ENCODE measurements at places on chromosomes 16 and 17.
A peak's percentile ranks its signal among the peaks of the same experiment; 100 is the strongest.

DNA sequence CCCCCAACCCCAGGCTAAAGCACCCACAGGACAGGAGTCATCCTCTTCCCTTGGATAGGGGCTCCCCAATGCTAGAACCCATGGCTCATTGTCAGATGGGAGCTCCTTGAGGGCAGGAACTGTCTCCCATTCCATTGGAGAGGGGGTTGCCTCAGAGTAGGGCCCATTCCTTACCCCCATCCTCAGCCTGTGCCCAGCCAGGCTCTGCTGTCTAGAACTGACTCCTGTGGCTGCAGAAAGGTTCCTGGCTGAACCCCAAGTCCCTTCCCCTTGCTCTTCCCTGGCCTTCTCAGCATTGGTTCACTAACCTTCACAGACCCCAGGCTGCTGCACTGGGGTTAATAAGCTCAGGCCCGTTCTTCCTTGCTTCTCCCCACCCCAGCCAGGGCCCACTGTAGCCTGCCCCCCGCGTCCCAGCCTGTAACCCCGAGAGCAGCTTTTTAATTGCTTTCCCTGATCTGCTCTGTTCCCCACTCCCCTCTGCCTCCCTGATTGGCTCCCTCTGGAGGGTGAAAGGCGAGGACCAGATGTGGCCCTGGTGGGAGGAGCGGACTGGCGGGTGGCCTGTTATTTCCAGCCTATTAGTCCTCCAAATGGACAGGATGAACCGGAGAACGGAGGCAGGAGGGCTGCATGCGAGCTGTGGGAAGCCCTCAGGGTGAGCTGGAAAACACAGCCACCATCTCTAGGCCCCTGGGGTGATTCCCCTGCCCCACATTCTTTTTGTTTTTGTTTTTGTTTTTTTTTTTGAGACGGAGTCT is 6.0 kb upstream of the GFAP start:
- no peak for DNase-seq

DNA sequence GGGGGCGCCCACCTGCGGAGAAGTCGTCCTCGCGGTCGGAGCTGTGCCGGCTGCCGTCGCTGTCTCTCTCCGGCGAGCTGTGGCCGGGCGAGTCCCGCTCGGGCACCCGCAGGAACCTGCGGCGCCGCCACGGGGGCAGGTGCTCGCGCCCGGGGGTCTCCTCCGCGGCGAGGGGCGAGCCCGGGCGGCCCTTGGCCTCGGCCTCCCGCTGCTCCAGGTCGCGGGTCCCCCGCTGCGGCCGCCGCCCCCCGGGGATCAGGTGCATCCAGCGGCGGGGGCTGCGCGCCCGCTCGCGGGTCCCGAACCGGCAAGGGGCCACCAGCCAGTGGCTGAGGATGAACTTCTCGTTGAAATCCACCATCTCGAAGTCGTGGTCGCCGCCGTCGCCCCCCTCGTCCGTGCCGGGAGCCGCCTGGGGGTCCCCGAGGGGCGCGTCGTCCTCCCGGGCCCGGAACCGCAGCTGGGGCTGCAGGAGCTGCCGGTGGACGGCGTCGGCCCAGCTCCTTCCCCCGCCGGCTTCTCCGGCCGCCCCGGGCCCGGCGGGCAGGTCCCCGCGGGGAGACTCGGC is 41.4 kb upstream of the BHLHA9 start:
- no peak for DNase-seq

- DNase-seq: no peak
Measured at GRCh38 chr17:51362811-51363585, 102.7 kb downstream of the UTP18 start.

DNA sequence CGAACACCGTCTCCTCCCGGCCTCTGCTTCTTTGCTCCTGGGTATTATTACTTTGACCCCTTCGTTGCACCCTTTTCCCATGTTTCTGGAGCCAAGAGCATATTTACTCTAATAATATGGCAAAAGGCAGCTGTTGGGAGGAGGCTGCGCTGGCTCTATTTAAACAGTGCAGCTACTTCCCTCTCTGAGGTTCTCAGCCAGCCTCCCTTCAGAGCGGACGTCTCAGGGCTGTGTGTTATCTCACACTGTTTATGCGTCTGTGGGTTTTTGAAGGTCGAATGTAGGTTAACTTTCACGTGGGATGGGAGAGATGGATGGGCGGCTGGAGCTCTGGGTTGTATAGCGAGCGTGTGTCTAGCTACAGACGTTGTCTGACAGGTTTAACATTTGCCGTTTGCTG is 45.3 kb downstream of the COX4I1 start:
- DNase-seq: no peak

- DNase-seq: no peak
Measured at GRCh38 chr16:86740906-86741799, 162.8 kb downstream of the FOXL1 start.

DNA sequence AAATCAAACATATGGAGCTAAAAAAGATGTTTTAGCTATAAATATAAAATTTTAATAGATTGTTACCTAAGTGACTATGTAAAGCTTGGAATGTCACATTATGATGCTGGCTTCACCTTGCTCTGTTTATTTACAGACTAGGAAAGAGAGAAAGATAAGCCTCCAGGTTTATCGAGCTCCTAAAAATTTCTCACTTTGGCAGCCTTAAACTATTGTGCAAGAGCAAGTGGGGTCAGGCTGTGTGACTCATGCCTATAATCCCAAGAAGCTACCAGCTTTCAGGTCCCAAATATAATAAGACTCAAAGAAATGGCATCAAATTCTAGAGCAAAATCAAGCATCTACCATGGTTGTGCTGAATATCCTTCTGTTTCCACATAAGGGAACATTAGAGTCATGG is 34.3 kb upstream of the PRSS54 start:
- no peak for DNase-seq

GRCh38 chr17:58332778-58333735 is 4.5 kb upstream of the TSPOAP1 start:
- DNase-seq: peak; percentile 71

- DNase-seq: no peak
Measured at GRCh38 chr17:71548540-71549190, 572.2 kb upstream of the SOX9 start.

DNA sequence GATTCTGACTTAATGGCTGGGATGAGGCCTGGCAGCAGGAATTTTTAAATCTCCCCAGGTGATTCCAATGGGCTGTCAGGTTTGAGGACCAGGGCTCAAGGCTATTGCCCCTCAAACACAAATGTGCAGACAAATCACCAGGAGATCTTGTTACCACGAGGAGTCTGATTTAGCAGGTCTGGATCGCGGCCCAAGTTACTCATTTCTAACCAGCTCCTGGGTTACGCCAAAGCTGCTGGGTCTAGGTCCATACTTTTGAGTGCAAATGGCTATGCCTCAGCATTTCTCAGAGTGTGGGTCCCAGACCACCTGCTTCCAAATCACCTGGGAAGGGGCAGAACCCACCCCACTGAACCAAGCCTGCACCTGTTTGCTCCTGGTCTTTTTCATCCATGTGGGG is 33.1 kb downstream of the CNGB1 start:
- DNase-seq: no peak

DNA sequence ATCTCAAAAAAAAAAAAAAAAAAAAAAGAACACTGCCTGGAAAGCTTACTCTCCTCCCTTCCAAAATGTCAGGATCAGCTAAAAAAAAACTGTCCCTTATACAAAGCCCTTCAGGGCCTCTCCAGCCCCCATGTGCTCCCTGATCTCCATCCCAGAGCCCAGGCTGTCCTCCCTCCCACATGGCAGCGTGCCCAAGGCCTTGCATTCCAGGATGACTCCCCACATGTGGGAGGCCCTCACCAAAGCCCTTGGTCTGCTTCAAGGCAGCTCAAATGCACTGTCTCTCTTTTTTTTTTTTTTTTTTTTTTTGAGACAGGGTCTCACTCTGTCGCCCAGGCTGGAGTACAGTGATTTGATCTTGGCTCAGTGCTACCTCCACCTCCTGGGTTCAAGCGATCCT is 2.3 kb downstream of the FDXR start:
- no peak for DNase-seq

GRCh38 chr17:29138184-29138955 is 41.8 kb downstream of the MYO18A start:
- DNase-seq: no peak

DNA sequence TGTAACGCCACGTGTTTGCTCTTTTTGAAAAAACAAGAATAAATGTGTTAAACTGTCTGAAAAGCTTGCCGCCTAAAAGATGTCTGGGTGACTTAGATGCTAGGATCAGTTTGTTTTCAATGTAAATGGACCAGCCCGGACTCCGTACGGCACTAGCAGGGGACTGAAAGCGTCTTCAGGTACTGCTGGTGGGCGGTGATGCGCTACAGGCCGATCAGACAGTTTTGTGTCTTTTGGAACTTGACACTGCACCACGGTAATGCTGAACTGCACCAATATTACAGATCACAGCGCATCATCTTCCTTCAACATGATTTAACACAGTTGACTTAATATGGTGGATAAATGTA is 727 bp upstream of the MBTPS1 start:
- DNase-seq: no peak

- no peak for DNase-seq
Measured at GRCh38 chr17:5769593-5770354, 185.5 kb upstream of the NLRP1 start.

DNA sequence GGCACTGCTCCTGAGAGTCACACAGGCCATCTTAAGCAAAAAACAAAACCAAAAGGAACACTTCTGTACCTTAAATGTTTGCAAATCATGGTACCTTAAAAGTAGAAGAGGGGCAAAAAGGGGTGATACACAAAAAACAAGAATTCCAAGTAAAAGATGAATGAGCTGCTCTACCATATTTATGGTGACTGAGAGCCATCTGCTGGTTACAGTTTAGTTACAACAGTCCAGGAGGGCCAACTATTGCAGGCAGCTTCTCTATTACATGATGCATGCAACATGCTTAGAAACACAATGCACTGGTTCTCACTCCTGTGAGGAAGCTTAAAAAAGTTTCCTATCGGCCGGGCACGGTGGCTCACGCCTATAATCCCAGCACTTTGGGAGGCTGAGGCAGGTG is 53.5 kb downstream of the STX8 start:
- DNase-seq: no peak

DNA sequence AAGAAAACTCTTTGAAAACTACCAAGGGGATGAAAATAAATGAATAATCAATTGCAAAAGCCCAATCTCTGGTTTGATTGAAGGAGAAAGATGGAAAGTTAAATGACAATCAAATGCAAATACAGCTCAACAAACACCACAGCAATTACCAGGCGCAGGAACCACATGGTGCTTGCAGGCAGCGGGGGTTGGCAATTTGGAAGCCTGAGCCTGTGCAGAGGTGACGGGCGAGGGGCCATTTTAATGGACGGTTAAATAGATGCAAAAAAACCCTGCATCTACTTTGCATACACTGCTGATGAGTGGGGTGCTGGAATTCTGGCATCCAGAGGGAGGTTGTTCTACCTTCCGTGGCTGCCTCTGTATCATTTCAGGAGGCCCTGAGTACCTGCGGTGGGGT is 4.8 kb upstream of the SEZ6 start:
- no peak for DNase-seq

DNA sequence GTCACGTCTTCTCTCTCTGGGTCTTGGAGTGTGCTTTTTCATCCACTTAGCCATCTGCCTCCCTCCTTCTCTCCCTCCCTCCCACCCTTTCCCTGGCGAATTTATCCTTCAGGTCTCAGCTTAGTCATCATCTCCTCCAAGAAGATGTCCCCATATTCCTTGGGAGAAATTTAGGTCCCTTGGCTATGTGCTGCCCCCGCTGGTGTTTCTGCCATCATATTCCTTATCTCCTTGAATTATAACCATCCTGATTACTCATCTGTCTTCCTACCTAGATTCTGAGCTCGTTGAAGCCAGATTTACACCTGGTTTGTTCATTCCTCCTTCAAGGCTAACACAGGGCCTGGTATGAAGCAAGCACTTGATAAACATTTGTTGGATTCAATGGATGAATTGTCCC is 5.0 kb downstream of the SEZ6L2 start:
- no peak for DNase-seq

GRCh38 chr17:16986391-16986790 is 14.5 kb upstream of the TNFRSF13B start:
- DNase-seq: no peak

GRCh38 chr16:81831722-81832126 is 52.6 kb downstream of the PLCG2 start:
- DNase-seq: peak; percentile 1

DNA sequence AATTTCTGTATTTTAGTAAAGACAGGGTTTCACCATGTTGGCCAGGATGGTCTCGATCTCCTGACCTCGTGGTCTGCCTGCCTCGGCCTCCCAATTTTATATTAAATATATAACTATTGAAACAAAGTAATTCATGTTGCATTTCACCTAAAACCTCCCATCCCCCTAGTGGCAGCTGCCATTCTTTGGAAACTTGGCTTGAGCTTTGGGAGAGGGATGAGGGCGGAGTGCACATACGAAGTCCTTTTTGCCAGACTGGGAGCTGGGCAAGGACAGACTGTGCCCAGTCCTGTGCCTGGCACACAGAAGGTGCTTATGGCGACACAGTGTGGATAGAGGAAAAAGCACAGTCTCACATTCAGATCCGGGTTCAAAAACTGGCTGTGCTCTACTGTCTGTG is 83.8 kb downstream of the NETO2 start:
- no peak for DNase-seq

GRCh38 chr16:86215979-86216585 is 294.2 kb upstream of the FOXF1 start:
- DNase-seq: no peak

DNA sequence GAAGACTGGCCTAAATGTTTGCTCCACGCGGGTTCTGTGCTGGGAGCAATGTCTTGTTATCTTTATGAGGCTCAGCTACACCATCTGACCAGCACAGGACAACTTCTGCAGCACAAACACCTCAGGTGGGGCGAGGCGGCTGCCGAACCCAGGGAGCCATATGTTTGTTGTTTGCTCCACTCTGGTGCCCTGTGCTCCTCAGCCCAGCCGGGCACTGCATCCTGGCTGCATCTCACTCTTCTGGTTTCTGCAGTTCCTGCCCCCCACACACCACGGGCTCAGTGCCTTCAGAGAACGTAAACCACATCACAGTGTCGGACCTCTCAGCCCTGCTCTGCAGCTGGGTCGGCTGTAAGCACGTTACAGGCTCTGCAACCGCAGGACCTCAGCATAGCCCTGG is 32.4 kb downstream of the MXRA7 start:
- no peak for DNase-seq

GRCh38 chr16:66740010-66740409 is 11.4 kb downstream of the DYNC1LI2 start:
- DNase-seq: peak; percentile 22

GRCh38 chr17:31745964-31746600 is 113.0 kb downstream of the COPRS start:
- no peak for DNase-seq

- DNase-seq: no peak
Measured at GRCh38 chr16:6482696-6483468, 849.8 kb upstream of the RBFOX1 start.

All from stimulated activated CD4-positive, alpha-beta T cell treated with anti-CD3 and anti-CD28 coated beads, Interleukin-1b, Interleukin-23, amount 100 ng/mL, for 4 hours (primary cell).